ENCODE measurements at places on chromosomes 7 and 10. TPM values are rescaled to one million over a fixed set of nuclear protein-coding genes. Genes with fewer than 3 reads are reported as not detected.

The RARRES2 gene
- 214 TPM for total RNA-seq

The GHITM gene
- 141 TPM for total RNA-seq

The IFT22 gene
- 43.5 TPM for total RNA-seq

The CTAGE8 gene
- not detected for total RNA-seq

The UCMA gene
- not detected for total RNA-seq

The STOX1 gene
- not detected for total RNA-seq

The LFNG gene
- total RNA-seq, result not detected

The LRRC4 gene
- 2.5 TPM for total RNA-seq

The SLC18A3 gene
- total RNA-seq, result 0.07 TPM

The HOXA5 gene
- total RNA-seq, result 61.0 TPM

The EFCAB10 gene
- 2.6 TPM for total RNA-seq

The CTNNA3 gene
- total RNA-seq, result 6.9 TPM

The SPDYE16 gene
- total RNA-seq, result 0.35 TPM

The TSPAN33 gene
- not detected for total RNA-seq

The TMEM196 gene
- not detected for total RNA-seq

The ZPBP gene
- total RNA-seq, result not detected

The LIPN gene
- not detected for total RNA-seq

The WEE2 gene
- 0.07 TPM for total RNA-seq

The NME8 gene
- total RNA-seq, result not detected

The TAS2R41 gene
- total RNA-seq, result not detected

The HK1 gene
- 17.9 TPM for total RNA-seq

The AS3MT gene
- 3.1 TPM for total RNA-seq

The OR2A42 gene
- 4.1 TPM for total RNA-seq

The TMEM176A gene
- 20.4 TPM for total RNA-seq

The CHRM2 gene
- not detected for total RNA-seq

The DPCD gene
- total RNA-seq, result 15.7 TPM

The ZNF727 gene
- 0.29 TPM for total RNA-seq

The PUS7 gene
- total RNA-seq, result 22.3 TPM

The SPDYE2B gene
- total RNA-seq, result not detected

The TBRG4 gene
- 51.2 TPM for total RNA-seq

All from uterus (tissue), 4 donors.